GM18507 (cell line): ENCODE measurements at places on chromosomes 5 and 9.

DNA sequence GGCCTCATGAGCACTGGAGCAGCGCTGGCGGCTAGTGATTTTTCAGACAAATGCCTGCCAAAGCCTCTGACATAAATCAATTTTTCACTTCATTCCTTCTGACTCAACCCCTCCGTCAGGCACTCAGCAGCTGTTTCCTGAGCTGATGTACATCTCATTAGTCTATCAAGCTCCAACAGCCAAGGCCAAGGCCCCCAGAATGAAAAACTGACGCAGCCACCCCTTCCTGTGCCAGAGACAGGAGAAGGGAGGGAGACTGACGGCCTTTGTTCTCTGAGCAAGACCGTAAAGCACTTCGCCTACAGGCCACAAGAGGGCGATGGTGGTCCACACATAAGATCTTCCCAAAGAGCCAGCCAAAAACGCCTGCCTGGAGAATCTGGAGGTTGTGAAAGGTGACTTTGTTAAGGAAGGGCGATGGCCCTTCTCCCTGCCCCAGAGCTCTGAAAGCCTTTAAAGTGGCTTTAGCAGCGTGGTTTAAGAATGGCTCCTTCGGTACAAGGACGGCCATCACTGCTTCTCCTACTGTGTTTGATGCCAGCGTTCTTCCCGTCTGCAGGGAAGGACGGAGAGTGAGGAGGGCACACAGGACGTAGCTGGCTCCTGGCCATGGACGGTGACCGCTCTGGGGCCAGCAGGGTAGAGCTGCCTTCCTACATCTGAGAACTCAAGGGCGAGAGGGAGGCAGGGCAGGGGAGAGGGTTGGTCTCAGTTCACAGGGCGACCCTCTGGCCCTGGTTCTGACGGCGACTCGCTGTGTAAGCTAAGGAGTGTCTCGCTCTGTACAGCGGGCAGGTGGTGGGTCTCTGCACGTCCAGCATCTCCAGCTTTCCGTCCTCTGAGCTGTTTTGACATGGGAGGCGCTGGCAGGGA lies 37.0 kb downstream of the ALG2 start:
- peak; percentile 62 for DNase-seq

DNA sequence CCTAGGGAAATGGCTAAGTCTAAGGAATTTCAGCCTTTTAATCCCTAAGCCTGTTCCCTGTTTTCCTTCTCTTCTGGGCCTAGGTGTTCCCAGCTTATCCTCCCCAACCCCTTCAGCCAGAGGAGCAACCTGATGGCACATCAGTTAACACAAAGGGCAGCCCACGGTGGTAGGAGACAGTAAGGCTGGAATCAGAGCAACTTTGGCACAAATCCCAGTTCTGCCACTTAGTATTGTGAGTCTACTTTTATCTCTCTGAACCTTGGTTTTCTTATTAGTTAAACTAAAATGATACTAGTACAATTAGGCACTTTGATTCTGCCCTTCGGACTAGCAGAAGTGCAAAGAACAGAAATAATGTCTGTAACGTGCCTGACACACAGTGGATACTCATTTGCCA lies 246.8 kb downstream of the SAXO1 start:
- DNase-seq, result no peak

GRCh38 chr5:127028822-127029457 lies 1.4 kb downstream of the MARCHF3 start:
- DNase-seq, result no peak

DNA sequence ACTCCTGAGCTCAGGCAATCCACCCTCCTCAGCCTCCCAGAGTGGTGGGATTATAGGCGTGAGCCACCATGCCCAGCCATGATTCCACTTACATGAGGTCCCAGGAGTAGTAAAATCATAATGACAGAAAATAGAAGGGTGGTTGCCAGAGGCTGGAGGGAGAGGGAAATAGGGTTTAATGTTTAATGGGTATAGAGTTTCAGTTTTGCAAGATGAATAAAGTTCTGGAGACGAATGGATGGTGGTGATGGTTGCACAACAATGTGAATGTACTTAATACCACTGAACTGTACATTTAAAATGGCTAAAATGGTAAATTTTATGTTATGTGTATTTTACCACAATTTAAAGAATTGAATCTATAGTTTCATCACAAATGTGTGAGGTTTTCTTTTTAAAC lies 146.5 kb upstream of the ABCA1 start:
- no peak for DNase-seq

- no peak for DNase-seq
Measured at GRCh38 chr5:16489322-16489791, 23.8 kb upstream of the ZNF622 start.

- DNase-seq, result no peak
Measured at GRCh38 chr5:107401470-107402122, 269.1 kb downstream of the EFNA5 start.

DNA sequence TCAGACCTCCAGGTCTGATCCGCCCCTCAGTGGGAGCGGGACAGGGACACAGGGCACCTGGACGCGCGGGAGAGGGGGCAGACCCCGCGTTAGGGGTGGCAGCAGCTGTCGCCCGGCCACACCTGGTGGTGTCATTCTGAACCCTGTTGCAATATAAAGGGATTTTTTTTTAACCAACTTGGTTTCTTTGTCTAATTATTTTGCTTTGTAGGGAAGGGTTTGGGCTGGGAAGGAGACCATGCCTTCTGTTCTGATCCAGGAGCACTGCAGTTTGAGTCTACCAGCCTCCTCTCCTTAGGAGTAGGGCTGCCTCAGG lies 10.9 kb upstream of the ASS1 start:
- no peak for DNase-seq

DNA sequence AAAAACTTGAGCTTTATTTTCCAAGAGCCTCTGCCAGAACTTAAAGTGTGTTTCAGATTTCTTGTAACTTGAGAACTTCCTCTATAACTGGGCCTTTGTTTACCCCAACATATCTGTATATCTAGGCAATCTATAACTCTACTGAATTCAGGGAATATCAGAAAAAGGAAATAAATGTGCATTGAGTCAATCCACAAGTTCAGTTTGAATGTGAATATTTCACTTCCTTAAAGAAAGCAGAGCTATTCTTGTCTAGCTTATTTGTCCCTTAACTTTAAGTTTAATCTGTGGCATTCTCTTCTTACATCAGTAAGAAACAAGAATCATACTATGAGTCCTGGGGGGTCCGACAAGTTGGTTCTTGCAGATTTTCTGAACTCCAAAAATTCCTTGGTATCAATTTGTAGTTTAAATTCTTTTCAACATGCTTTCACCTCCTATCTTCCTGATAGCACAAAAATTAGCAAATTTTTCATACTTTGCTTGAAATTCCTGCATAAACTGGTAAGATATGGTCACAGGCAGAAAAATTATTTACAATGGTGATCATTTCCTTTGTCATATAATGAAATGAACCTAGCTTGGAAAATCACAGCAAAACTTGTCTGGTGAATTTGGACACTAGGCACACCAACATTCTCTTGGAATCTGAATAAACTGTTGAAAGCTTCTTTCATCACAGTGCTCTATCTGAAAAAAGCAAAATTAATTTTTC lies 19.8 kb upstream of the ITGA1 start:
- DNase-seq, result no peak

DNA sequence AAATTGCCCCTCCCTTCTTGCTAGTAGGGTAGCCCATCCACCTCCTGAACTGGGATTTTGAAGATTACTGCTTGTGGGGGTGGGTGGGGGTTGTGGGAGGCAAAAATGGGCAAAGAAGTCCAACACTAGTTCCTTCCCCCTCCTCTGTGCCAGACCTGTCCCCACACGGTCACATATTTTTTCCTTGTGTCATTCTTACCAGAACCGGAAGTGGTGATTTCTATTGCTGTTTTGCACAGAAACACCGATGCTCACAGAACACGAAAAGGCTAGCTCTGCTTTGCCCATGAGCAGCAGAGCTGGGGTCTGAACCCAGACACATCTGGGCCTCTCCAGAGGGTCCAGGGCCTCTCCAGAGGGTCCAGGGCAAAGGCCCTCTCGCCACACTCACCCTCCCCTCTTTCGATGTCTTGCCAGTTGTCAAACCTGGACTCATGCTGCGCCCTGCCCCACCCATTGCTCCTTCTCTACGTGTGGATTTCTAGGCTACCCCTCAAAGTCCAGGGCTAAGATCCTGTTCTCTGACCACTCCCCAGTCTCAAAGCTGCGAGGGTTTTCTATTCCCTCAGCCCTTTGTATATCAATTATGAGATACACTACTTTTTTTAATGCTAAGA lies 264.4 kb upstream of the MSX2 start:
- no peak for DNase-seq

DNA sequence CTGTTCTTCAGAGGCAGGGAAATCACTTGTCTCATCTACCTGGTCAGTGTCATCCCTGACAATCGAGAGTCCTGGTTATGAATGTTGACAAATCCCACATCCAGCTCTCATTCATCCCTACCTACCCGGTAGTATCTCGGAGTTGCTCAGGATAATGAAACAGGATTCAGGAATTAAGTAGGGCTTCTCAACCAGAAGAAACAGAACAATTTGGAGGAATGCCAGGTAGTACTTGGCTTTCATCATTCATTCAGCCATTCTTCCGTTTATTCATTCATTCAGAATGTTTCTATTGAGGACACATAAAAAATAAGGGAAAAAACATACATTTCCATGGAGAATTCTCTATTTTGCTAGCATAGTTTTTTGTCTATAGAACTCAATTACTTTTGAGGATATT lies 195.0 kb downstream of the ARHGEF28 start:
- no peak for DNase-seq

- no peak for DNase-seq
Measured at GRCh38 chr9:84277646-84278045, 62.9 kb downstream of the SLC28A3 start.

GRCh38 chr9:136835162-136835931 lies 6.9 kb upstream of the AJM1 start:
- no peak for DNase-seq

GRCh38 chr9:16915126-16915831 lies 44.8 kb upstream of the BNC2 start:
- DNase-seq, result no peak

DNA sequence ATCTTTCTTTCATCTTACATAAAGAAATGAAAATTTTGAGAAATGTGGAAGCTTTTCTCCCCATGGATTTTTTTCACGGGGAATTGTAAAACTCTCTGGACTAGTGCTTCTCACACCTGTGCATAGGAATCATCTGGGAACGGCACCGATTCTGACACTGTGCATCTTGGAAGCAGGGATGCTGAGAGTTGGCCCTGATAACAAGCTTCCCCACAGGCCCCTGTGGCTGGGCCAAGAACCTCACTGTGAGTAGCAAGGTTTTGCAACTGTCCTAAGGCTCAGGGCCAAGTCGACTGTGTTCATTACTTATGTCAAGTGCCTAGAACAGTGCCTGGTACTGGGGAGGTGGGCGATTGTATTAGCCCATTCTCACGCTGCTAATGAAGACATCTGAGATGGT lies 107.9 kb upstream of the ICE1 start:
- no peak for DNase-seq

DNA sequence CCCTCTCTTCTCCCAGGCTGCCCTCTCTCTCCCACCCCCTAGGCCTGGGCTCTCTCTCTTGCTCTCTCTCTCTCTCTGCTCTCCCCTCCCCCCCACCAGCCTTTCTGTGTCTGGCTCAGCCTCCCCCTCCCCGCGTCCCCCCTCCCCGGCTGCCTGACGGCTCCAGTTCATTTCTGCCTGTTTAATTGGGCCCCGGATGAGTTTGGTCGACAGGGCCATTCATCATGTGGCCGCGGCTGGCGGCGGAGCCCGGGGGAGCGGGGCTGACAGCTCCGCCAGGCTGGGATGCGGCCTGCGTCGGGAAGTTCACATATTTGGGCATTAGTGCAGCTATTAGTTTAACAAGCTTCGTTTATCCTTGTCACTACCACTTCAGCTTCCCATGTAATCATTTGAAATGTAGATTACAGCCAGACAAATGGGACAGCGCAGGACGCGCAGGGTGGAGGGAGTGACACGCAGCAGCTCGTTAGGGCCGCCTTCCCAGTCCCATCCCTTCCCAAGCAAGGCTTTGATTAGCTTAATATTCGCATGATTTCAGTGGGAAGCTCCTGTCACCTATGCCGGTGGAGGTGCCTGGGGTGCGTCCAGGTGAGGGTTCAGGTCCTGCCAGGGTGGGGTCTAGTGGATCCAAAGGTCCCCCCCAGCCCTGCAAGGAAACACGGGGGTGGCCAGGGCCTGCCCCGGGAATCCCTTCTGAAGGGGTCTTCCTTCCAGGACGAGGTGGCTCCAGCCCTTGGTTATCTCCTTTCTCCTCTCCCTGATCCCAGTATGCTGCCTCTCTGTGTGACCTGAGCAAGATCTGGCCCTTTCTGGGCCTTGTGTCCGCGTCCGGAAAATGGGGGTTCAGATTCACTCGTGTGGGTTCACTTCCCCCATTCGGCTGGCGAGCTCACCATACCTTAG lies 214.8 kb downstream of the PAX5 start:
- no peak for DNase-seq

DNA sequence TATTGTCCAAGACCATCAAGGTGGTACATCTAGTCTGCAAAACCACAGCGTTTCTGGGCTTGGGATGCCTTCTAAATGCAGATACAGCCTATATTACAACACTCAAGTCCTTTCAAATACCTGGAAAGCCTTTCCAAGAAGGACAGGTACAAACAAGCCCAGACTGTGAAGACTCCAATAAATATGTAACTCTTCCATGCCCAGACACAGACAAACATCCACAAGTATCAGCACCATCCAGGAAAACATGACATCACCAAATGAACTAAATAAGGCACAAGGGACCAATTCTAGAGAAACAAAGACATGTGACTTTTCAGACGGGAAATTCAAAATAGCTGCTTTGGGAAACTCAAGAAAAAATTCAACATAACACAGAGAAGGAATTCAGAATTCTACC lies 152.7 kb upstream of the POC5 start:
- no peak for DNase-seq

DNA sequence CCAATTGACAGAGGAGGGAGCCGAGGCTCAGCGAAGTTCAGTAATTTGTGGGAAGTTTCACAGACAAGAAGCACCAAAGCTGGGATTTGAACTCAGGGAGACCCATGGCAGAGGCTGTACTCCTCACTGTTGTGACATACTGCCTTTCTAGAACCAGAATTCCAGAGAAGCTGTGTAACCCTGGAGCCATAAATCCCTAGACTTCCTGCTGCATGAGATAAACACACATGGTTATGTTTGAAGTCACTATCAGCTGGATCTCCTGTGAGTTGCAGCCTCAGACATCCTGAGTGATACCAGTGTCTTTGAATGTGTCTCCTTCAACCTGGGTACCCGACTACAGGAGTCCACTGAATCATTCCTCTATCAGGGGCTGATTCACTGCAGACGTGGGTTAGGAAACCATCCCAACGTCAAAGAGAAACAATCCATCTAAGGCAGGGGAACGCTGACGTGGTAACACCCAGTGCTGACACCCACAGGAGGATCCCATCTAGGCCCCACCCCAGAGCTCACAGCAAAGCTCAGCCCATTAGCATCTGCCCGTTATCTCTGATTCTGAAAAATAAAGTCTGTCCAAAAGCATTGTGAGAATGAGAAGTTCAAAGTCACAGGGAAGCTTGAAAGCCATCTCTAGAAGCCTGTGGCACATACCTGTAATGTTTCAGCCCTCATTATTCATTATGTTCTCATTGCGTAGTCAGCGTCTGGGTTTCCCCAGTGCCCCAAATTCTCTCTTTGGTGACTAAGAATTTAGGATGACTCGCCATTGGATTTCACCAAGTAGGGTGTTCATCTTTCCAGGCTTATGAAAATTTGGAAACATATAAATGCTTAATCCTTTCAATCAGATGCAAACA lies 36.3 kb upstream of the BASP1 start:
- no peak for DNase-seq

GRCh38 chr9:89522261-89522958 lies 24.5 kb upstream of the SEMA4D start:
- peak; percentile 62 for DNase-seq

- no peak for DNase-seq
Measured at GRCh38 chr5:128546658-128547281, 8.7 kb upstream of the FBN2 start.

GRCh38 chr9:137188086-137188489 lies 272 bp downstream of the ANAPC2 start:
- DNase-seq, result no peak
